Stimulated activated CD8-positive, alpha-beta memory T cell treated with anti-CD3 and anti-CD28 coated beads, Interleukin-15, amount 100 ng/mL, for 1 hour (primary cell): ENCODE measurements at places on chromosomes 3 and 15.

DNA sequence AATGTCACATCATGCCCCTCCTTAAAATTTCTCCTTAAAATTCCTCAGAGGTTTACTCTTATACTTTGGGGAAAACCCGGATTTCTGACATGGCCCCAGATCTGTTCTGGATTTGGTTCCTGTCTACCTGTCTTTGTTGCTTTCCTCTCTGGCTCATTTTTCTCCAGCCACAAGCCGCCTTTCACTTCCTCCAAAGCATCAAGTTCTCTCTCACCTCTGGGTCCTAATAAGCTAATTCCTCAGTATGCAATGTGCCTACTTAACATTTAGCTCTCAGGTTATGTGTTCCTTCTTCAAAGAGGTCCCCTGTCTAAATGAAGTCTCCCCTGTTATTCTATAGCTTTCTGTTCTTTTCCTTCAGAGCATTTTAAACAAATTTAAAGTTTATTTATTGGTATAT, 16.1 kb downstream of the HMG20A start:
- no peak for DNase-seq

GRCh38 chr15:78996894-78997275, 52.0 kb upstream of the CTSH start:
- no peak for DNase-seq

- no peak for DNase-seq
These were observed 51.7 kb downstream of the GRIP2 start for GRCh38 chr3:14488286-14489041.

DNA sequence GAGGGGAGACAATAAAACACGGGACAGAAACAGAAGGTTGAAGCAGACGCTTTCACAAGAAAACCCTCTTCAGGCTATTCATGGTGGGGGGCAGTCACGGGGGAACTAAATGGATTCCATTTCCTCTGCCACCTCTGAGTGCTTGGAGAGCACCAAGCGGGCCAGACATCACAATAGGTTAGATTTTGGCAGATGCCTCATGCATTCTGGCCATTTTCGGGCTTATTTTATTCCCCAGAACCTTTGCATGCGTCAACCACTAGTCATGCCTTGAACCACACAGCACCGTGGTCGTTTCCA, 82.2 kb downstream of the RORA start:
- no peak for DNase-seq

GRCh38 chr3:15324379-15324808, 8.0 kb downstream of the SH3BP5 start:
- DNase-seq, result no peak

DNA sequence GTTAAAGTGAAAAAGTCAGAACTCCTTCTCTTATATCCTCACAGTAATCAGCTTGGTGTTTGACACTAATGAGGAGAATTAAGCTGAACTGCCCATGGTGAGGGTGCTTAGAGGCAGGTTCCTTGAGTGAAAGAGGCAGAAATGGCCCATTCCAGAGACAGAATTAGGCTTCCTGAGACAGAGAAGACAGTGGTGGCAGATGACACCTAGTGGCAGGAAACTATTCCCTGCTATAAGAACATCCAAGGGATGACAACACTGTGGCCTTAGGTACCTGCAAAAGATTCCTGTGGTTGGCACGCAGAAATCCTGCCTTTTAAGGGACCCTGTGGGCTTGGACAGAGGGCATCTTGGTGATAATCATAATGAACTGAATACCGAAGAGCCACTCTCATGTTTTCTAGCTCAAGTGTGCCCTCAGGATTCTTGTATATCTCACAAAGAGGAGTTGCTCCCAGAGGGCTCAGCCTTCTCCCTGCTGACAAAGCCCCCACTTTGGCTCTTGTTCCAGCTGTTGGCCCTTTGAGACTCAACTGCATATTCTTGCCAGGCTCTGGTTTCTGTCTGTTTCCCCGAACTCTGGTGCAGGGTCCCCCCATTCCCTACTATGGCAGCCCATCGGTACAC, 56.0 kb downstream of the KBTBD12 start:
- no peak for DNase-seq

DNA sequence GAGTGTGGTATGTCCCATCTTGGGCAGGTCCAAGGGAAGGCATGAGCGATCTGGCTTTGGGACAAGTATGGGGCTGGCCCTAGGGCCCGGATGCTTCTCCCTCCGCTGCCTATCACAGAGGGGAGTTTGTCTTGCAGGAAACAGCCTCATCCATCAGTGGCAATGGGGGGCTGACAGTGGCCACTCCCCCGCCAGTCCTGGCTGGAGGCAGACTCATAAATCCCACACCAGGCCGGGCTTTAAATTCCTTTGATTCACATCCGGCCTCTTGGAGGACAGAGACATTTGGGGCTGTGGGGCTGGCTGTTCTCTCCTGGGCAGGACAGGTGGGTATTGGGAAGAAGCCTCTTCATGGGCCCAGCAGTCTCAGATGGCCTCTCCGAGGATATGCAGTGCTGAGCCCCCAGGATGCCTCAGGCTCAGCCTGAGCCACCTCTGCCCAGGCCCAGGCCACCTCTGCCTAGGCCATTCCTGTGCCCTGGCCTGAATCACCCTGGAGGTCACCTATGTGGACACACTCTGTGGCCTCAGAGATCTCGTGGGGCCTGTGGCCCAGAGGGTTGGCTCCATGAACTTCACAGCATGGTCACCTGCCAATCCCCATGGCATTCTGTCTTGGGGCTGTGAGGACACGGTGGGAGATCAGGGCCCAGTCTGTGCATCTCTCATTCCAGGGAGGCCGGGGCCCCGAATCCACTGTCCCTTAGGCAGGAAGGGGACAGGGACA, 84.2 kb upstream of the GOLGA6L4 start:
- DNase-seq, result no peak

DNA sequence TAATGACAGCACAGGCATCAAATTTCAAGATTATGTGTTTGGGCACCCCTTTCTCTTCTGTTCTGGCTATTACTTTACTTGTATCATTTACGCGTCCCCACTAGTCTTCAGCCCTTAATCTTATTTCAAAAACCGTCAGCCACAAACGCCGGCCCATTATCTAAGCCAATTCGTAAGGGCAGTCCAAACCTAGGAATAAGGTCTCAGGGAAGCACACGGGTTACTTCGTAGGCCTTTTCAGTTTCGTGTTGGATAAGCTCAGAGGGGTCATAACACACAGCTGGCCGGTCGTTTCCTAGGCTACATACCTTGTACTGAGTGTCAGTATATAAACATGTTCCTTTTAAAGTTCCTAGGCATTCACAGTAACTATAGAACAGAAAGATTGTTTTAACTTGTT, 5.1 kb upstream of the DNAAF4 start:
- no peak for DNase-seq

- DNase-seq, result no peak
These were observed 17.3 kb upstream of the SOX14 start for GRCh38 chr3:137746808-137747207.

DNA sequence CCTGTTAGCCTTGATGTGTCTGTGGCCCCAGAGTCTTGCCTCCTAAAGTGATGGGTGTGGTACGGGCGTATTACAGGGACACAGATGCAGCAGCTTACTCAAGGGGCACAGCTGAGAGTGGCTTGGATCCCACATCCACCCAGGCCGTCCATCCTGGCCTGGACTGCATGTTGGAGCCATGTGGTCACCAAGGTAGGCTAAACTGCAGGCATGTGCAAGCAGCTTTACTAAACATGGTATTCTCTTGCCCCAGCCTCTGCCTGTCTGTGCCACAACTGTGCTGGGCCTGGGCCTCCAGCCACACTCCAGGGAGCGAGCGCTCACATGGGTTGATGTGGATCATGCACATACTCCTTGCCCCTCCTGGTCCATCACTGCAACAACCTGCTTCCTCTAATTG, 6.1 kb upstream of the GPR62 start:
- DNase-seq, result no peak

DNA sequence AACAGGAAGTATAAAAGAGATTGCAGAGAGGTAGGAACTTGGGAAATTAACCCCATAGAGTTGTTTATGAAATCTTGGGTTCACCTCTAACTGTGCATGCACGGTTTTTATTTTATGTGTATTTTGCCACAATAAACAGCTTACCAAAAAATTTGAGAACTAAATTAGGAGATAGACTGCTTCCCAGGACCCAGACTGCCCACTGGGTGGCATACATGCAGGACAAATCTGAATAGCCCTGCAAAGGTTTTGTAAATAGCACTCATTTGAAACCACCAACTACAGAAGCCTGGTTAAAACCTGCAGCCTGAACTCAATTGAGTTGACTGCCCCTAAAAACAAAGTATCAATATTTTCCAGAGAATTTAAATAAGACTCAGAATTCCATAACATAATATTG, 96.4 kb upstream of the SLCO2A1 start:
- no peak for DNase-seq
